ENCODE measurements at places on chromosomes 2 and 18.

- DNase-seq: peak; percentile 27
Observed at GRCh38 chr2:4354678-4355077, 651.3 kb downstream of the DCDC2C start.

DNA sequence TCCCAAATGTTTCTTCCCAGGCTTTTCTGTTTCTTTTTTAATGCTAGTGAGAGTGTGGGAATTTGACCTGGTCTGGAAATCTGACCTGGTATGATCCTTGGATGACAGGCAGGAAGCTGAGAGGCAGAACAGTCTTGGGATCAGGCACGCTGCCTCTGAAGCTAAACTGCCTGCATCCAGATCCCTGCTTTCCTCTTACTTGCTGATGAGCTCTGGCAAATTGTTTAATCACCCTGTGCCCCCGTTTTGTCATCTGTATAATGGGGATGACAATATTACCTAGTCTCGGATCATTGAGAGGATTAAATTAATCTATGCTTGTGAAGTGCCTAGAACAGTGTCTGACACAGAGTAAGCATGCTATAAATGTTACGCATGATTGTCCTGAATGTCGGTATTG lies 3.3 kb downstream of the KLHL23 start:
- no peak for DNase-seq

DNA sequence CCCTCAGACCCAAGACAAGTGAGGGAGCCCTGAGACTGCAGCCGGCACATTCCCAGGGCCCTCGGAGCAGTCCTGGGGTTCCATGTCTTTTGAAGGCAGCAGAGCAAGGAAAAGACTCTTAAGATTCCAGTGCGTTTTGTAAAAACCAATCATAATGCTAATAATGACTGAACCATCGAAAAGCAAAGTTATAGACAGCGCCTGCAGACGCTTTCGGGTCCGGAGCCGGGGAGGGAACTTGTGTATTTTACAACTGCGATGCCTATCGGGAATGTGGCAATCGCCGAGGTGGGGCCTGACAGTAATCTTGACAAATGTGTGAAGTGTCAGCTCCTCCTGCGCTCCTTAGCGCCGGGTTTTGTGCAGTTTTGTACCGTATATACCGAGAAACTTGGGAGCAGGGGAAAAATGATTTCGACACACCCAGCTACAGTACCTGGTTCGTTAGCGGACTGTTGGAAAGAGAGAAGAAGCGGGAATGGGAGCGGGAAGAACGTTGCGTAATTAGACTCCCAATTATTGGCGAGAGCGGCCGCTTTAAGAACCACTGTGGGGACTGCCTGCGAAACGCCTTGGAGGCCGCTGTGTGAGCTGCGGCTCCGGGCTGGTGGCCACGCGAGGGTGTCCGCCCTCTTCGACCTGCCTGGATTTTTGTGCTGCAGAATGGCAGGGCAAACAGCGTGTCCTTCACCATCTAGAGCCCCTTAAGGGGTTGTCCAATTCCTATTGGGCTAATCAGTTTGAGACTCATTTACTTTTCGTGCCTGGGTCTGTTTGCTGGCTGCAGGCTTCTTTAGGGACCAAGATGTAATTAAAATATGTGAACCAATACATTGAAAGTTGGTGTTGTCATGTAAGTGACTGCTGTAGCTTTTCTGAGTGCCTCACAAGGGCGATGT lies 2.4 kb downstream of the EPAS1 start:
- DNase-seq: no peak

DNA sequence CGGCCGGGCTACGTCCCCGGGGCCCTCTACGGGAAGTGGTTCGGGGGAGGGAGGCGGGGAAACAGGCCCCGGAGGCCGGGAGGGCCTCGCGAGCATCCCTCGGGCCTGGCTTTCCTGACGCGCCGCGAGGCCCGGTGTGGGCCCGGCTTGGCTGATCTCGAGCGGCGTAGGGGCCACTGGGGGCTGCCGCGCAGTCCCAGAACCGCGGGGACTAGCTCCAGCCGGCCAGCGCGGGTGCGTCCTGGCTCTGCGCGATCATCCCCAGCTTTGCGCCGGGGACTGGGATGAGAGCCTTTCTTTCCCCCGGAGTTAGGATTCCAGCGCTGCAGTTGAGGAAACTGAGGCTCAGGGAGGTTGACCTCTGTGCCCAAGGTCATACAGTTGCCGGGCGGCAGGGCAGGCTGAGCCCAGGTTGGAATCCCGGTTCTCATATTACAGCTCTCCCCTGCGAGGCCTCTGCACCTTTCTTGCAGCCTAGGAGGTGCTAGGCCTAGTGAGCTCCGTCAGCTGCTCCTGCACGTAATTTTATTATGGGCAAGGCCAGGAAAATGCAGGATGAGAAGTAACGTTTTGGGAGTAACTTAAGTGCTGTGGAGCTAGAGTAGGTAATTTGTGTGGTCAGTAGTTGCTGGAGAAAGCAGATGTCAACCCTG lies 501 bp downstream of the LPIN1 start:
- DNase-seq: no peak

- DNase-seq: no peak
Observed at GRCh38 chr2:168934826-168935225, 33.7 kb downstream of the G6PC2 start.

GRCh38 chr2:74502720-74503505 lies 3.5 kb upstream of the LBX2 start:
- peak; percentile 37 for DNase-seq

DNA sequence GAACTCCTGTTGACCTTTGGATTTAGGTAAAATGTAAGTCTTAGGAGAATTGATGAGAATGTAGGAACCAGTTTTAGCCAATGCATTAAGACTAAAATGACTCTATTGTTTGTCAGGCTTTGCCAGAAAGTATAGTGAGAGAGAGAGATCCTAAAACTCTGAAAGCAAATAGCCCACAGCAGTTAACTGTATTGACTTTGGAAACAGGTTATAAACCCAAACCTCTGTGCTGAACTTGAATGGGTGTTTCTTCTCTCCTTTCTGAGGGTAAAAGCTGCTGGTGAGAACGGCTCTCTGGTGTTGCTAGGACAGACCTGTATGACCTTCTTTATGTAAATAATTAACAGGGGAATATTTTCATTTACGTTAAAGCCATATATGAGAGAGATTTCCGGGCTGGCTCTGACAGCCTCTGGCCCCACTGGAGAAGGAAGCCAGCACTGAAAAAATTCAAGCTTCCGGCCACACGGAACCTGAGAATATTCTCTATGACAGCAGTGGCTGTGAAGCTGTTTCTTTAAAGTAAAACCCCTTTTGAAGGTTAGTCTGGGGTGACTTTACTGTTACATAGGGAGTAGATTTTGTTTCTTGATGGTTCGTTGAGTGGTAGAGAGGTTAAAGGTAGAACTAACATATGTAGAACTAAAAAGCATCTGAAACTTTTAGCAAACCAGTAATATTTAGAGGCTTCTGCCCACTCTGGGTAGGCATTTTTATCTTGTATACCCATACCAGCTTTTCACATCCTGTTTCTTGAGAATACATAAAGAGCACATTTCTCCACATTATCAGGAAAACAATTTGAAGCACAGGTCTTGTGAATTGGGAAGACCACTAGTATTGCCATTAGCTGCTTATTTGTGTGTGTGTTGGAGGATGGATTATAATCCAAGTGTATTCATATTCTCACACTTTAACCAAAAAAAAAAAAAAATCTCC lies 123.8 kb downstream of the SPTBN1 start:
- DNase-seq: no peak

- DNase-seq: no peak
Observed at GRCh38 chr2:122422384-122422991, 667.0 kb downstream of the TSN start.

DNA sequence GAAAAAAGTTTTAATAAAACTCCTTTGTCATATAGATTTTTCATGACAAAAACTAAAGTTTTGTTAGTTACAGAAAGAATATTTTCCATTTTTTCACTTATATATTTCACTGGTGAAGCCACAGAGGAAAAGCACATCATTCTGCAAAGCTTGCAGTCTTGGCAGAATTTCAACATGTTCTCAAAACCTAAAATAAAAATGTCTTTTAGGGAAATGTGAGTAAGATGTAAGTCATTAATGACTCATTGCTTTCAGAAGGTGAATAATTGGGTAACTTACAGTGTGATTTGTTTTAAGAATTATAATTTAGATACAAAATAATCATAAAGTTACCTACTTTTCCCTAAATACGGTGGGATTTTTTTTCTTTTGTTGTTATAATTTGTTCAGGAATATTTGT lies 43.4 kb upstream of the TNFRSF11A start:
- DNase-seq: no peak

DNA sequence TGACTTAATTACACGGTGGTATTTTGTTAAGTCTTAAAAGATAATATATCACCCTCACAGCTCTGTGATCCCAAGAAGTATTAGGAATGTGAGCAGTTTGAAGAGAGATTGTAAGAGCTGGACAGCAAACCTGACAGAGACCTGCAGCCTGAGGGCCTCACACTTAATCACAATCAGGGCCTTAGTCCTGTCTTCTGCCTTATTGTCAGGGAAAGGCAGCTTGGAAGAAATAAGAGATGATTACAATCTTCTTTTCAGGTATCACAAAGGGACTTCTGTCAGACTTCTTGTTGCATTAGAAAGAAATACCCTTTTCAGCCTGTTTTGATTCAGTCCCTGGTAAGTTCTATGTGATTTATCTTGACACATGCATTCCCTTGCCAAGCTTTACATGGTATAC lies 1433.8 kb upstream of the SLC39A10 start:
- DNase-seq: no peak

DNA sequence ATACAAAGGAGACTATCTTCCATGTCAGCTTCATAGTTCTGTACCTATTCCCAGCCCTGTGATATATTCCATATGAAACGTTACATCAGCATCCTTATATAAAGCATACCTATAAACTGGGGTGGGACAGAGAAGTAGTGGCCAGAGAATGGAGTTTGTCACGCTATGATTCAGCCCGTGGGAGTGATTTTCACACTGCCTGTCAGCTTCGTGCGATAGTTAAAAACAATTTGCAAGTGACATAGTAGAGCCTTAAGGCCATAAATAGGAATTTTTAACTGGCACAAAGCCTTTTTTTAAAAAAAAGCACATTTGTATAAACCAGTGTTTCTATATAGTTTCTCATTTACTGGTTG lies 30.2 kb downstream of the PKP4 start:
- no peak for DNase-seq

DNA sequence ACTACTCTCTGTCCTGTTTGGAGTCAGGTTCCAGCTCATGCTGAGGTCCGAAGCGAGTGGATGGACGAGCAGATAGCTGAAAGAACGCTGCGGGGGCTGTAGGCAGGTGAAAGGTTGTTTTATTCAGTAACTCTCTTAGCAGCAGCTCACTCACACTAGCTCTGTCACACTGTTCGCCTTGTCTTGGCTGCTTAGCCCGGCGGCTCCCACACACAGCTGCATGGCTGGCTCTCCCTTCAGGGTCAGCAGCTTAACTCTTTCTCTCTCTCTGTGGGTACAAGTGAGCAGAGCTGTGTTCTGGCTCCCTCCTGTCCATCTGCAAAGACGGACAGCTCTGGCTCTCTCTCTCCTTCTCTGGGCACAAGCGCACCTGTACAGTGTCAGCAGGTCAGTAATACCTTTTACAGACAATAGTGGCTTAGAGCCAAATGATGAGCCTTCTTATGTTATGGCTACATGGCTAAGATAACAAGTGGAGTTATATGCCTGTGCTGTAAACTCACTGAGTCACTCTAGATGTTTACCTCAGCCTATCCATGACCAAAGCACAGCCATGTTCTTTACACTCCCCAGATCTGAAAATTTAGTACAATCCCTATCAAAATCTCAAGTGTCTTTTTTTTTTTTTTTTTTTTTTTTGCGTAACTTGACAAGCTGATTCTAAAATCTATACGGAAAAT lies 149.3 kb downstream of the GALNT1 start:
- no peak for DNase-seq

GRCh38 chr2:125397535-125398251 lies 1258.3 kb upstream of the GYPC start:
- DNase-seq: no peak

DNA sequence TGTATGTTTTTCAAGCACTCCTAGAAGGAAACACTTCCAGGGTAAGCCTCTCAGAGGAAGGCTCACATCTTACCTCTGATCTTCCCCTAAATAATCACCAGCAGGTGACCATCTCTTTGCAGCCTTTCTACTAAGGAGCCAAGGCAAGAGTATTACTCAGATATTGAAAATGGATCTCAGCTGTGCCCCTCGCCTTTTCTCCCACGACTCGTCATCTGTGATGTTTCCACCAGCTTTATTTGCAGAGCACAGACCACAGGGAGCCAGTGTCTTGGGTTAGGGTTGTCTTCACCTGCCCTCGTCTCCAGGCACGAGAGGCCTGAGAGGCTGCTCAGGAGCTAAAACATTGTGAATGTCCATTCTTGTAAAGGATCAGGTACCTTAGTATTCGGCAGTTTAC lies 16.9 kb upstream of the SCLY start:
- DNase-seq: no peak

GRCh38 chr2:12787891-12788801 lies 71.4 kb downstream of the TRIB2 start:
- no peak for DNase-seq

DNA sequence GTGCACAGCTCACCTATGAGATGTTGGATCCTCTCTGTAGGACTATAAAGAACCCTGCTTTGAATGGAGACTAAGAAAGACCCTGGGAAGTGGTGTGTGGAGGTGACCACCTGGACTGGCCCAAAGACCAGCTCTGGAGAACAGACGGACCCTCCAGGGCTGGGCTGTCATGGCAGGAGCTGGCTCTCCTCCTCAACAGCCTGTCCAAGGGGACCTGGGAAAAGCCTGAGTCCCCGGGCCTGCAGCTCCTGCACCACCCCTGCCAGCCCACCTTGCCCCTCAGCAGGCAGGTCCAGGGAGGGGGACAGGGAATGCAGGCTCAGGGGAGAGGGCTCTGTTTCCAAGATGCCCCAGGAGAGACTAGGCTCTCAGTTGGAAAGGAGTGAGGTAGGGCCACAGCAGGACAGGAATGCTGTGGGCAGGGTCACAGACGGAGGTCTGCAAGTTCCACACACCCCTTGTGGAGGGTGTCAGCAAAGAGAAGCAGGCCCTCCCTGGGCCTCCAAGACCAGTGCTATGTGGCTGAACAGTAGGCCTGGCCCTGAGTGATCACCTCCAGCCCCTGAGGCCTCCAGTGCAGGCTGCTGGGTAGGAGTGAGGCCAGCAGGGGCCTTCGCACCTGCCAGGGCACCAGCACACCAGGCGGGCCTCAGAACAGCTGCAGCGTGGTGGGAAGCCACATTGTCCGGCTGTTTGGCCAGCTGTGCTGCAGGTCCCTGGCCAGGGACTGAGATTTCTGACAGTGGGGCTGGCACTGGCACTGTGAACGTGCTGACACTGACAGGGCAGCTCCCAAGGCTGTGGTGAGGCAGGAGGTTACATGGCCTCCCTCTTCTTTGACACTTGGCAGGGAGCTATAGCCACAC lies 86.4 kb upstream of the OTOS start:
- no peak for DNase-seq

- DNase-seq: no peak
Observed at GRCh38 chr2:118509319-118510004, 338.0 kb downstream of the EN1 start.

GRCh38 chr2:77479395-77479794 lies 42.8 kb downstream of the LRRTM4 start:
- DNase-seq: no peak

- DNase-seq: no peak
Observed at GRCh38 chr2:118843483-118844132, 3.8 kb downstream of the EN1 start.
